ENCODE measurements at places on chromosomes 7 and 10.

- no peak for DNase-seq
Observed at GRCh38 chr7:148264933-148265557, 325.5 kb upstream of the C7orf33 start.

DNA sequence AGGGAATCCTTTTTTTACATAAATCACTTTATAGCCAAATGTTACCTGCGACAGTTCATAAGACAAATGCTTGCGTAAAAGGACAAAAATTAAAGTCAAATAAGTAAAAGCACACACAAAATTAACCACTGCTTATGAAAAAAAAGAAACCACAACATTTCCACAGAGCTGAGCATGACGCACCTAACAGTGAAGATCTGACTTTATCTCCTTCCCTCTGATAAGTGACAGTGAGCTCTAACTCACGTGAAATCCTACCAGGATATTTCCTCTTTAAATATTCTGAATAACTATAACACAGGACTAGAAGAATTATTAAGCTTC lies 225.5 kb downstream of the SFMBT2 start:
- no peak for DNase-seq

GRCh38 chr10:80454513-80455460 lies 677 bp downstream of the TSPAN14 start:
- no peak for DNase-seq

GRCh38 chr10:101841826-101842225 lies 1.8 kb downstream of the KCNIP2 start:
- DNase-seq = no peak

GRCh38 chr7:73969991-73970390 lies 58.0 kb upstream of the ELN start:
- no peak for DNase-seq

- no peak for DNase-seq
Observed at GRCh38 chr7:107210400-107210799, 41.6 kb downstream of the HBP1 start.

DNA sequence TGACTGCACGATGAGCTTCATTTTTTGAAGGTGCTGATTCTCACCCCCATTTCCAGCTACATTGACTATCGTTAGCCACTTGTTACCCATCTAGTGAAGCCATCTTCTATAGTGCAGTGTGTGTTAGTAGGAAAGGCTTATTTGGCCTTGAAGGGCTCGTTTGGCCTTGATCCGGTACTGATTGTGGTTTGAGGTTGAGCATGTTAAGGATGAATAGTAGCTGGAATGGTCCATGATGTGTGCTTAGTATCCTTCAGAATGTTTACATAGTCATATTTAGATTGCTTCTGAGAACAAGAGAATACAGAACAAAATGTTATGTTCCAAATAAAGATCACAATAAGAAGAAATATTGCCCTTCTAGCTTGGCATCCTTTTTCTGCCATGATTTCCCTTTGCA lies 591.5 kb downstream of the AUTS2 start:
- no peak for DNase-seq

DNA sequence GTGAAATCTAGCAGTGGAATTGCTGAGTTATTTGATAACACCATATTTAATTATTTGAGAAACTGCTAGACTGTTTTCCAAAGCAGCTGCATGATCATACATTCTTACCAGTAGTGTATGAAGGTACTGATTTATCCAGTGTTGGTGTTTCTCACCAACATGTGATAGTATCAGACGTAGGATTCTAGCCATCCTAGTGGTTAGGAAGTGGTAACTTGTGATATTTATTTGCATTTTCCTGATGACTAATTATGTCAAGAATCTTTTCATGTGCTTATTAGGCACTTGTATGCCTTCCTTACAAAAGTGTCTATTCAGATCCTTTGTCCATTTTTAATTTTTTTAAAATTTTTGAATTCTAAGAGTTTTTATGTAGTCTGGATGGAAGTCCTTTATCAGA lies 54.2 kb upstream of the PLXDC2 start:
- DNase-seq = no peak

- no peak for DNase-seq
Observed at GRCh38 chr7:74223711-74224510, 14.1 kb downstream of the LAT2 start.

DNA sequence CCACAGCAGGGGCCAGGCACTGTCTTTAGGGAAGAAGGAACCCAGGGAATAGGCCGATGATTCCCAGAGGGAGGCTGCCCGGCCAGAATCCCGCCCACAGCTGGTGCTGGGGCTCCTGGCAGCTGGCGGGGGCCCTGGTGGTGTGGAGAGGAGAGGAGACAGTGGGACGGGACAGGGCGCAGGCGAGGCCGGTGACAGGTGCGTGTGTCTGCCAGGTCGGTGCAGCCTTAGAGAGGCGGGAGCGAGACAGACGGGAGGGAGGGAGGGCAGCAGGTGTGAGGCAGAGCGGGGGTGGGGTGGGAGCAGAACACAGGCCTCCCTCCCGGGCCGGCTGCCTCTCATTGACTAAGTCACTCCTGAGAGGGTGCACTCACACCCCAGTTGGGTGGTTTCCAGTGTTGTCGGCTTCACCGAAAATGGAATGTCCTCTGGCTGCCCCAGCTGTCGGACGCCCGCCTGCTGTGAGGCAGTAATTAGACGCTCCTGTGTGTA lies 55.2 kb downstream of the ELFN1 start:
- no peak for DNase-seq

- no peak for DNase-seq
Observed at GRCh38 chr7:69110450-69111050, 487.7 kb upstream of the AUTS2 start.

DNA sequence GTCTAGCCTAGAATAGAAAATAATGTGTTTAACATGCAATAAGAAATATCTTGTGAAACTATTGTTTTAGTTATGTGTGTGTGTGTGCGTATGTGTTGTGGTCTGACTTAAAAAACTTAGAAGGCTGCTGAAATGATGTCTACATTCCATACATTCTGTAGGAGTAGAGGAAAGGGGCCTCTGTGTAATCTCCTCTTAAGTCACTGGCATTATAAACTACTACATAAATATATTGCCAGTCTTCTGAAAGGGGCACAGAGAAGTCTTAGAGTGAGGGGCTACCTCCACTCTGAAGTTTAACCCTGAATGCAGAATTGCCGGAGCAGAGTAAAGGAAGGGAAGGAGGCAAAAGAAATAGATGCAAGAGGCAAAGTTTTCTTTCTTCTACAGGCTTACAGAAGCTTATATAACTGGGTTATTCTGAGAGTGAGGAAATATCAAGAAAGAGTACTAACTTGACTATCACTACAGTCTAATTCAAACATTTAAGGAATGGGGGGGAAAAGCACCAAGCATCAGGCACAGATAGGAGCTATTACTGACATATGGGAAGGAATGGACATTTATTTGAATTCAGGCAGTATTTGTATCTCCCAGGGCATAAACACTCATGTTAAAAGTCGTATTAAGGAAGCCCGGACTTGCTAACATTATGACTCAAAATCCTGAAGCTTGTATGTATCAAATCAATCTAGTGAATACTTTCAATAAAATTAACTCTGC lies 75.7 kb downstream of the DNAJC1 start:
- no peak for DNase-seq

DNA sequence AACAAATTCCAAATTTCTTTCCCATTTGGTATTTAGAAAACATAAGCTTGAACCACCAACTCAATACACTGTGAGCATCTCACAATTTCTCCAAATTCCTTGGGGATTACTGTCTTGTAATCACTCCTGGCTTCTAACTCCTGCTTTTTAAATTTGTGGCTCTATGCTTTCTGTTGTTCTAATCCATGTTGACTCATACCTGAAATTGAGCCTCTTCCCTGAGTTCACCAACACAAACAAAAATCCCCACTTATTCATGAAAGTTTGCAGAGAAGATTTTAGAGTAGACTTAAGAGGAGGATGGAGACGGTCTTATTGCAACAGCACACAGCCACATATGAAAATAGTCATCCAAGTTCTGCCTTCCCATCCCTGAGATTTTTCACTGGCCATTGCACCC lies 252.5 kb downstream of the PTEN start:
- no peak for DNase-seq

- no peak for DNase-seq
Observed at GRCh38 chr7:38220452-38220851, 42.4 kb downstream of the STARD3NL start.

GRCh38 chr7:151232917-151233701 lies 826 bp downstream of the CHPF2 start:
- peak; percentile 57 for DNase-seq

- DNase-seq = no peak
Observed at GRCh38 chr7:133504825-133505224, 251.9 kb downstream of the EXOC4 start.

GRCh38 chr7:106824458-106824857 lies 40.6 kb upstream of the PIK3CG start:
- DNase-seq = no peak

DNA sequence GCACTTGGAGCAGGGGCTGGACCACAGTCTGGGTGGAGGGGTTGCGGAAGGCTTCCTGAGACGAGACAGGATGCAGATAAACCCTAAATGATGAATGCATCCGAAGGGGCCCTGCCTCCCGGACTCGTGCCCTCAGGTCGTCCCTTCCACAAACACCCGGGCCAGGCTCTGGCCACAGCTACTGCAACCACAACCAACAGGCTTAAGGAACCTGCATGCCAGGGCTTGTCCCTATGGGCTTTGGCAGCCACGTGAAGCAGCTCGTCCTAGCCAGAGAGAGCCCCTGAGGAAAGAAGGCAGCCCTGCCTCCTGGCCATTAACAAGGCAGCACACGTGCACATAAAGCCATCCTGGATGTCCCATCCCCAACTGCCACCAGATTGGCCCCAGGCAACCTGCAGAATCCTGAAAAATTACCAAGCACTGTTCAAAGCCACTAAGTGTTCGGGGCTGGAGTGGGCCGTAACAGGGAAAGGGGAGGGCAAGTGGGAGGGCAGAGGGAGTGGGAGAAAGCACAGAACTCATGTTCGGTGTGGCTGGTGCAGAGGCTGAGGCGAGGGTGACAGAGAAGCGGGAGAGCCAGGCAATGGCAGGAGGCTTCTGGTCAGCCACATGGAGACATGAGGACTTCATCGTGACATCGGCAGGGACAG lies 62.7 kb downstream of the MAD1L1 start:
- DNase-seq = no peak

GRCh38 chr7:1231214-1232102 lies 1.2 kb upstream of the UNCX start:
- no peak for DNase-seq

DNA sequence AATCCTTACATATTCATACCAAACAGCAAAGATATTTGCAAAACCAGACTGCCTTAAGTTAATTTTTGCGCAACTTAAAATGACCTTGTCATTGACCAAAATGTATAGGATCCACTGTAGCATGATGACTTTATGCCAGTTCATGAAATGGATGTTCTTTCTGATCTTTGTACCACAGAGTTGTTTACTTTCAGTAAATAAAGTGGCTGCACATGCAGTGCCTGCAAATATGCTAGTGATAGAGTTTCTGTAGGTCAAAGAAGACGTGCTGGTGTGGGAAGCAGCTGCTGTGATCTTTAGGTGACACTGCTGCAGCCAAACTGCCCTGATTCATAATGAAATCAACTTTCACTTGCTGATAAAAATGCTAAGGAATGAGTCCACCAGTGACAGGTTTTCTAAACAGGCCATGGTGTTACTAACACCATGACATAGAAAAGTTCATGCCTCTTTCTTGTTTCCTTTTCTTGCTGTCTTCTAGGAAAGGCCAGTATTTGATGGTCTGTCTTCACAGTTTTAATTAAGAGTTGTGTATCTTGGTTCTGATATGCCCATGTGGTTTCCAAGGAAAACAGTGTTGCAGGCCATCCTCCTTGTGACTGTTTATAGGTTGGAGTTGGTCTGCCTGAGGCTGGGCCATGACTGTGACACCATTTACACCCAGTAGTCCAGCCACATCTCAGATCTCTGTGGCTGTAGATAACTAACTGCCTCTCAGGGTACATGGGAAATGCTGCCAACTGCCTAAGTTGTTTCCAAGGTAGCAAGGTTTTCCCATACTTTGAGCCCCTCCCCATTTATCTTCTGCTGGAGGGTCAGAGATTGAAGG lies 62.5 kb downstream of the INSYN2A start:
- no peak for DNase-seq

DNA sequence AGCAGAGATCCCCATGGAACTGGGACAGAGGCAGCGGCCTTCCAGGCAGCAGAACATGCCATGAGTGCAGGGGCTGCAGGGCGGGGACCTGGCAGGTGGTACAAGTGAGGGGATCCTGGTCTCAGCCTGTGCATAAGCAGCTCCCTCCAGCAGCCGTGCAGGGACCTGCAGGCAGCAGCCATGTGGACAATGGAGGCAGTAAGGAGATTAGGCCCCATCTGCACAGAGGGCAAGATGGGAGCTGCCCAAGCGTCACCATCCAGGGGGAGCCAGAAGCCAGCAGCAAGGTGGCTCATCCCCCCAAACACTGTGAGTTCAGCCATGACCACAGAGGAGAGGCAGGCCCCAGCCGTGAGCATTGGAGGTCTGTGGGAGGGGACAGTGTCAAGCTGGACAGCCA lies 3.1 kb downstream of the DDC start:
- no peak for DNase-seq

DNA sequence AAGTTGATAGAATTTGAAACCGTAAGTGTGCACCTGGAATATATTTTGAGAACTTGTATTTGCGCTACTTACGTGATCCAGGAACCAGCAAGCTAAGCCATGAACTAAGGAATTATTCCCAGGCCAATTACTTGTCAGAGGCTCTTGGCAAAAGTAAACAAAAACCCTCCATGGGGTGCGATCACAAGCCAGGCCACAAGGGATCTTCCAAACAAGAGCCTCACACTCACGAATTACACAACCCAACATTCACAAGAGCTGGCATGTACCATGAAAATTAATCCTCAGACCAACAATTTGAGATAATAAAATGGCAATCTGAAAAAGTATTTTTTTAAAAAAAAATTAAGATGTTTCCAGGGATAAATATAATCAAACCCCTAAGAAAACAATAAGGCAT lies 467.0 kb upstream of the AKR1E2 start:
- DNase-seq = no peak

GRCh38 chr7:133253519-133253875 lies 619 bp downstream of the EXOC4 start:
- no peak for DNase-seq

GRCh38 chr7:67716729-67717128 lies 720.1 kb downstream of the TYW1 start:
- DNase-seq = no peak

DNA sequence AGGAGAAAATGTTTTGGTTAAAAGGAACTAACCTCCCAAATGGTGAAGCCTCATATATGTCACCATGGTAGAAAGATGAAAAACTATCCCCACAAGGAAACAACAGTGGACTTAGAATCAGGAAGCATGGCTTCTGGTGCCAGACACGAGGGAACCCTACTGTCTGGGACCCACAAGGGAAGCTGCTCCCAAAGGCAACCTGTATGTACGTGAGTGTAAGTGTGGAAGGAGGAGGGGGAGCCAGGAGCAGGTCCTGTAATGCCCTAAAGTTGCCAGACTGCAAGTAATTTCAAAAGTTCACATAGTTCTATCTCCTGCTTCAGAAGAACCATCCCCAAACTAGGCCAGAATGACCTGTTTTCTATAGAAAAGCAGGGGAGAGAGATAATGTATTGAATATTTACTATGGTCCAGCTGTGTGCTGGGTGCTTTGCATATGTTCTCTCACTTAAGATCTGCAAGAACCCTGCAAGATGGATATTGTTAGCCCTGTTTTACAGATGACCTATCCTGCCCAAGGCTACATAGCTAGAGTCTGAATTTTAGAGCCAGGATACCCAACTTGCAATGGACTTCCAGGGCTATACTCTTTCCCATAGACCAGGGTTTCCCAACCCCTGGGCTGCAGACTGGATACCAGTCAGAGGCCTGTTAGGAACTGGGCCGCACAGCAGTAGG lies 19.2 kb downstream of the DUSP5 start:
- no peak for DNase-seq

- DNase-seq = no peak
Observed at GRCh38 chr10:110765513-110766319, 106.0 kb upstream of the PDCD4 start.

GRCh38 chr10:807958-808353 lies 118.5 kb upstream of the DIP2C start:
- no peak for DNase-seq
